Stimulated activated CD4-positive, alpha-beta T cell treated with anti-CD3 and anti-CD28 coated beads, Interleukin-4, amount 100 ng/mL, for 4 hours (primary cell): ENCODE measurements at places on chromosomes 6 and 20.

DNA sequence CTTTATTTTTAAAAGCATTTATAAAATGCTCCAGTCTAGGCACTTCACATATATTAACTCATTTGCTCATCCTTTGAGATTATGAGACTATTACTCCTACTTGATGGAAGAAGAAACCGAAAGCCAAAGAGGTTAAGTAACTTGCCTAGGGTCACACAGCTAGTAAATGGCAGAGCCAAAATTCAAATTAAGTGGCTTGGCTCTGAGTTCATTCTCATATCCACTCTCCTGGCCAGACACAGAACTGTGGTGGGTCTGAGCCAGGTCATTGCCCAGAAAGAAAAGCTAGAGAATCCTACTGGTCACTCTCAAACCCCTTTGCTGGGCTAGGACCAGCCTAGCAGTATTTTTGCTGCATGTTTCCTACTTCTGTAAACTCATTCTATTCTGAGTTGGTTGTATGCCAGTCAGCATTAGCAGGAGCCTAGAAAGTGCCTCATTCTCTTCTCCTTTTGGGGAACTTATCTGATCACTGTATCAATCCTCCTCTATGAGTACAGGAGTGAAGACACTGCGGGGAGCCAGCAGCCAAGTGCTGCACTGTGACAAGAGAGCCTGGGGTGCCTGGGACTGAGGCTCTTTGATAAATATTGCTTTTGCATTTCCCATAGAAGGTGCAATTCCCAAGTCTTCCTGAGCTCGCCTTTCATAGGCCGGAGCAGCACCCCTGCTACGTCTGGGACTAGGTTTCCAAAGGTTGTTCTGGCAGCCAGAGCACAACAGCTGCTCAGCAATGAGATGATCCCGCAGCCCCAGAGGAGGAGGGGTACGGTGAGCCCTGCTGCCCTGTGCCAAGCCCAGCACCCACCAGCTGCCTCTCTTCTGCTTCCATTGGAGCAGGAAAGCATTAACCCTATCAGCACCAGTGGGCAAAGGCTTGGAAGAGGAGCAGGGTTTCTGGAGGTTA, 728.3 kb downstream of the MAFB start:
- DNase-seq: no peak

DNA sequence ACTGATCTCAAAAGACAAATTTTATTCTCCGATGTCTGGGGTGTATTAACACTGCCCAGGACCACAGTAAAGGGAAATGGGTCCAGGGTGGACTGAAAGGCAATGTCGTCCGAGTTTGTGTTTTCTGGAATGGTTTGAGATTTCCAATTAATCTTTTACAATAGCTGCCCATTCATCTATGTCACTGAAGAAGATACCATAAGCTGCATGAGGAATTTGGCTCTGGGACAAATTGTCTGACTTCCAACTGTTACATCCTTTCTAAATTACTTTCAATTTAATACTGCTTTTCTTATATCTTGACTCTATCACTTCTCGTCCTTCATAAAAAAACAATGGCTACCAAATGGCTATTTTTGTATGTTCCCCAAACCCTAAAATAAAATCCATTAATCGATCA, 130.7 kb upstream of the KCNK16 start:
- no peak for DNase-seq

GRCh38 chr6:116015983-116016382, 44.7 kb downstream of the FRK start:
- no peak for DNase-seq

DNA sequence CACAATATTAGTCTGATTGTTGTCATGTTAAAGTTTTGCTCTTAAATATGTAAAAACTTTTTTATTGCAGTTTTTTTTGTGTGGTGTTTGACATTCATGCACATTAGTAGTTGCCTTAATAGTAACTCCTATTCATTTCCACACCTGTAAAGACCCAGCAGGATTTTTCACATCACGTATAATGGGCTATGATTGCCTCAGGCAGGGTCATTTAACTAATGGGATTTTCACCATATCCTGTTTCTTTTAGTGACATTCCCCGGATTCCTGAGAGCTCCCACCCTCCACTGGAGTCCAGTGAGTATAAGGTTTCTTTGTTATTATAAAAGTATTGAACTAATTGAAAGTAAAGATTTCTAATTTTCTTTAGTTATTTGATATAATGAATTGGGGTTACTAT, 359.2 kb downstream of the RIMS1 start:
- no peak for DNase-seq

- no peak for DNase-seq
These were observed 395.7 kb downstream of the RNGTT start for GRCh38 chr6:88567696-88568095.

GRCh38 chr20:32234135-32234808, 26.6 kb downstream of the POFUT1 start:
- no peak for DNase-seq

DNA sequence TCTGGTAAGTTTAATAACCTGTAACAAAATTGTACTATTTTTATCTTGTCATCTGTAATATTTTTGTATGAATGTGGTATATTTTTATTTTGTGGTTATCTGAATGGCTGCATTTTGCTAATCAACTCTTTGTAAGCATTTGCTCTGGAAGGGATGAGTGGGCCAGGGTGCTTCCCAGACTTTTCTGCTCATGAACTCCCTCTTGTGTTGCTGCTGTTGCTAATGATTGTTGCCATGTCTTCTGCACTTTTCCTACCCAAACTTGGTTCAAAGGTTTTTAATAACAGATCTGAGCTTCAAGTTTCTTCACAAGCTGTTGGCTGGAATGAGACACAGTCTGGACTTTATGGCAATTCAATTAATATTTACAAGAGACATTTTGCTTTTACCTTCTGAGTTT, 1005.7 kb downstream of the HACE1 start:
- DNase-seq: no peak

GRCh38 chr6:141107591-141108160, 1025.0 kb upstream of the GJE1 start:
- no peak for DNase-seq

GRCh38 chr6:159830501-159831372, 30.7 kb downstream of the PNLDC1 start:
- no peak for DNase-seq

DNA sequence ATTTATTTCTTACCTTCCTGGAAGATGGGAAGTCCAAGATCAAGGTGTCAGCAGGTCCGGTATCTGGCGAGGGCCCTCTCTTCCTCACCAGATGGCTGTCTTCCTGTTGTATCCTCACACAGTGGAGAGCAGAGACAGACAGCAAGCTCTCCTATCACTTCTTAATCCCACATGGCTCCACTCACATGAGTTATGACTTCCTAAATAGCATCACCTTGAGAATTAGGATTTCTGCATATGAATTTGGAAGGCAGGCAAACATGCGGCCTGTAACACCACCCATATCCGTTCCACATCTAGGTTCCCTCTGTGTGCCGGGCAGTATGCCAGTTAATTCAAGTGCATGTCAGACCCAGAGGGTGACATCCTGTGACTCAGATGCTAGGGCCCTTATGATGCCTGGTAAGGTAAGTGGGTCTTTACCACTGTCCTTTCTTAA, 2.1 kb downstream of the RAET1E start:
- no peak for DNase-seq

GRCh38 chr6:108699290-108700041, 138.7 kb downstream of the FOXO3 start:
- no peak for DNase-seq

DNA sequence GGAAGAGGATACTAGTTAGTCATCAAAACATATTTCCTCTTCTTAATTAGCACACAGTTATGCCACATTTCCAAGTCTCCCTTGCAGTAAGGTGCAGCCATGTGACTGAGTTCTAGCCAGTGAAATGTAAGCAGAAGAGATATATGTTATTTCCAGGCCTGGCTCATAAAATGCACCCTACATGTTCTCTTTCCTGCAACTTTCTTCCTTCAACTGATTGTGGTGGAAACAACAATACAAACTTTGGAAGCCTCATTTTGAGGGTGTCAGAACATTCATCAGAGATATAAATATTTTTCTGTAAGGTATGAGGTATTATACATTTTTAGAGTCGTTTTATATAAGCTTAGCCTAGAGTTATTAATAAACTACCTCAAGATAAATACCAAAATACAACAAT, 110.9 kb upstream of the PDE7B start:
- DNase-seq: no peak

- no peak for DNase-seq
These were observed 31.3 kb downstream of the TRMT6 start for GRCh38 chr20:5918856-5919625.

DNA sequence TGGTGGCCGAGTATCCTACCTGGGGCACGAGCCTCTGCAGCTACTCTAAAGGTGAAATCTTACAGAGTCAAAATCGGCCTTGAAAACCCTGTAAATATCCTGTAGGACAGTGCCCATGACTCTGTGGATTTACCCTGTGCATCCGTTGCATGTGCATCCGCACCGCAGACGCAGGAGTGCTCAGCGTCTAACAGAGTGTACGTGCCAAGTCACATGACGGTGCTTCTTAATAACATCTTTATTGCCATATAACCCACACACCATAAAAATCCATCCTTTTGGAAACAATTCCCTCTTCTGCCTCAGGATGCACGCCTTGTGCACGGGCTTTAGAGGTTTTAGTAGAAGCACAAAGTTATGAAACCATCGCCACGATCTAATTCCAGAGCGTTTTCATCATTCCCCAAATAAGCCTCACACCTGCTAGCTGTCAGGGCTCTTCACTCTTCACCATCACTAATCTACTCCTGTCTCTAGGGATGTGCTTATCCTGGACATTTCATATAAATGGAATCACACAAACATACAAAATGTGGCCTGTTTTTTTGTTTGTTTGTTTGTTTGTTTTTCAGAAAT, 384.5 kb upstream of the SULF2 start:
- DNase-seq: no peak
